ENCODE measurements at places on chromosomes 16 and 17.
A peak's percentile ranks its signal among the peaks of the same experiment; 100 is the strongest.

- no peak for DNase-seq
These were observed 772 bp downstream of the NTN1 start for GRCh38 chr17:9021992-9022572.

DNA sequence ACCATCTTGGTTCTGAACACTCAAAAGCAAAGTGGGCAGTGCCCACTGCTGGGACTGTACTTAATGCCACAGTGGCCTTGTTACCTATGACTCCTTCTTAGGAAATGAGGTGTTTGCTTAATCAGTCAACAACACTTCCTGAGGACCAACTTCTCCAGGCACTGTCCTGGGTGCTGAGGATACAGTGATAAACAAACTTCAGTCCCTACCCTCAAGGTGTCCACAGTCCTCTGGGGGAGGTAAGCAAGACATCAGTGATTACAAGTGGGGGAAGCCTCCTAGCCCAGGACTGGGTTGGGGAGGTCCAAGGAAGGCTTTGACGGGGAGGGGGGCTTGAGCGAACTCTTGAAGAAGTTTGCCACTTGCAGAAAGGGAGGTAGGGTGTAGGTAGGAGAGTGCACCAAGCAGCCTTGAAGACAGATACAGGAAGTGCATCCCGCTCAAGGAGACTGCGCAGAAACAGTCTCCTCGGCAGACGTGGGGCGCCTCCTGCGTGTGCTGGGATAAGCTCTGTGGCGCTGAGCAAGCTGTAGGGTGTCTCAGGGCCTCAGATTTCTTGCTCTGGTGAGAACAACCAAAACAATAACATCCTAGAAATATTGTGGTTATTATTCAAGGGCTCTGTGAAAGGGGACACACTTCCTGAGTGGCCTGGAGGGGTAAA, 2.6 kb upstream of the ABCC3 start:
- no peak for DNase-seq

DNA sequence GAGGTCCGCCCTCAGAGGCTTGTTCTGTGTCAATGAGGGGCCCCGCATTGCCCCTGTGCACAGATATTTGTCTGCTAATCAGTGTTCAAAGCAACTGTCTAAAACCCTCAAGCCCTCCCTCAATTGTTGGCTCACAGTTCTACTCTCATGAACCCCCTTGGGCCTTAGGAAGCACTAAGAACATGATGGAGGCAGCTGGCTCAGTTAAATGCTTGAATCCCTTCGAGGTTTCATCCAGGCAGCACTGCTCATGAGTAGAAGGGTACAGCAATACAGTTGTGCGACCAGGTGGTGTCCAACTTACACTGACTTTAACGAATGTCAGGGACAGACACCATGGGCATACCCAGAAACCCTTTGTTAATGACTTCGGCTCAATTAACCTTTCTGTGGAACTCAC, 89.2 kb upstream of the WSCD1 start:
- no peak for DNase-seq

- DNase-seq: no peak
These were observed 86.7 kb downstream of the TIMM22 start for GRCh38 chr17:1083451-1084187.

- DNase-seq: no peak
These were observed 32.5 kb downstream of the IST1 start for GRCh38 chr16:71927787-71928186.

DNA sequence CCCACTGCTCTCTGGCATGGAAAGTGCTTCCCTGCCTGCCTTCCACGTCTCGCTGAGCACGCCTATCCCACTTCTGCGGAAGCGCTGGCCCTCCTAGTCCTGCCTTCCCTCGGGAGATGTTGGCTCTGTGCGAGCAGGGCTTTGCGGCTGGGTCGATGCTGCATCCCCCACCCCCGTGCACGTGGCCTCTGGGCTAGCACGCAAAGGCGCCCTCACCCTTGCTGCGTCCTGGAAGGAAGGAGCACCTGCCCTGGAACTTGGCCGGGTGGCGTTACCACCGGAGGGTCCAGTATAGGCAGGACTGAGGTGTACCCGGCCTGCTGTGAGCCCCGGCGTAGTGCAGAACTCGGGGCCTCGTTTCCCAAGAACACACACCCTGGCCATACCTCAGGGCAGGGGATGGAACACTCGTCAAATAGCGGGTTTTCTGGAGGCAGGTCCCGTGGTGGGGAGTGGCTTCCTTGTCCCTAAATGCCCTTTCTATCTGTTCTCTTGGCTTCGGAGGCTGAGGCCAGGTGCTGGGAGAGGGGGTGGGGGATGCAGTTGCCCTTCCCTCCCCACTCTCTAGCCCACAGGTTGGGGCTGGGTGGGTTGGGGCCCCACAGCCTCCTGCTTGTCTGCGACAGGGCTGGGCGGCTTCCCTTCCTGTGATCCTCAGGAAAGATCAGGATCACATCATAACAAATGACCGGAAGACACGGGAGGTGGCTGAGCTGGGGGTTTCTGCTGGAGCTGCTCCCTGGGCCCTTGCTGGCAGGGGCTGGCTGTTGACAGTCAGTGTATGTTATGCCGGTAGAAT, 17.4 kb downstream of the BAIAP2 start:
- DNase-seq: no peak

DNA sequence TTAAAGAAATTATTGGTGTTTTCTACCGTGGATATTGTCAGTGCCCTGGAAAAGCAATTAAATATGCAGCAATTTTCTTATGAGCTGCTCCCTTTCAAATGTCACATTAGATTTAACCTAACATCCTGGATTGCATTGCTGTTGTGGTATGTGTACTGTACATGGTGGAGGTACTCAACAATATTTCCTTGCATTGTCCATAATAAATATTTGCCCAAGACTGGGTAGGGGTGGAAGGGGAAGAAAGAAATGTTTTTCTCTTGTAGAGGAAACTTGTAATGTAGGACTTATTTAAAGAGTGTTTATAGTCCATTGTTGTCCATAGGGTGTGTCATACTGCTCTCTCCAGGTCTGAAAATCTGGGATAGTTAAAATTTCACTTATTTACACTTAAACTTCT, 346.2 kb upstream of the TBX2 start:
- no peak for DNase-seq

DNA sequence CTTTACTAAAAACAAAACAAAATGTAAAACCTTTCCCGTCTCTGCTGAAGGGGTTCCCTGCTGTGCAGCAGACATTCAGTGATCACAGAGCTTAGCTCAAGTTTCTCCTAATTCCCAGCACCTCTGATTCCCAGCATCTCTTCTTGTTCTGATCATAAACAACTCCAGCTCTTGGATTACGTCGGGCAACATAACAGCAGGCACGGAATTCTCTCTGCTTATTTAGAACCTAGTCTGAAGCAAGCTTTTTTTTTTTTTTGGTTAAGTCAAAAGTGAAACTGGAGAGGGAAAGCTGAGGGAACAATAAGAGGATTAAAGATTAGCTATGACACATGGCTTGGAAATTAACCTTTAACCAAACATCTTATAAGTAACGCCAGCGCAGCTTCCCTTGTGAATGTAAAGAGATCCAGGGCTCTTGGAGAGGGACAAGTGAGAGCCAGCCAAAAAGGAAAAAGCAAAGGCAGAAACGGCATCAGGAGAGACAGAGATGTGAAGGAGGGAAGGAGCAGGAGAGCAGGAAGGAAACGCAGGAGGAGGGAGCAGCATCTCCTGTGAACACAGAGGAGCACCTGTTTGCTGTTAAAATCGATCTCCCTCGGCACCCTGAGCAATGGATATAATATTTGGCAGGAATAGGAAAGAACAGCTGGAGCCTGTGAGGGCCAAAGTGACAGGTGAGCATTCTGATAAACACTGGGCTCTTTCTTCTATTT, at the start of gene BCO1:
Gene BCO1, plus strand, starts transcription at position 394 of the 716 bp plus-strand sequence. Its CDS starts 220 bp downstream, at position 614.
- DNase-seq: no peak

DNA sequence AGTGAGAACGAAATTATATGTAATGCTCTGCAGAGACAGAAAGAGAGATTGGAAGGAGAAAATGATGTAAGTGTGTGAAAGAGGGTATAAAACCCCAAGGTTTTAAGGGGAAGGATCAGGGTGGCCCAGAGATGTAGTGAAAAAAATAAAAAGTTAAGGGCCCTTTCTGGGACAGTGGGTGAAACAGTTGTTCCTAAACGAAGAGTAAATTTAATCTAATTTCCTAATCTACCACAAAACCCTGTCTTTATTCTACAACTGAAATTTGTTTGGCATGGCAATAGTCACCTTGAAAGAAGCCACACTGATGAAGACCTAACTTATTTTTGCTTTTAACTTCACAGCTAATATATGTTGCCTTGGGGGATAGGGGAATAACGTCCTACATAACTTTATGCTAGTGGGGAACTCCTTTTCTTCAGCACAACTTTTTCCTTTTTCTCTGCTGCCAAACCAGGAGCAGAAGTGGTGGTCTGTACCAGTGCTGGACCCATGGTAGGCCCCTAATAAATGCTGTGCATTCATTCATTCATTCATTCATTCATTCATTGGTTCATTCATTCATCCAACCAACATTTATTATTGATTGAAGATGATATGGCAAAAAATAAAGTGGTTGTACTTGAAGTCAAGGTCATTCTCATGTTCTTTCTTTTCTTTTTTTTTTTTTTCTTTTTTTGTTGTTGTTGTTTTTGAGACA, 25.4 kb downstream of the CALCOCO2 start:
- no peak for DNase-seq

- DNase-seq: no peak
These were observed 27.4 kb downstream of the IL21R start for GRCh38 chr16:27429330-27429871.

GRCh38 chr17:182050-182751, 751 bp upstream of the DOC2B start:
- no peak for DNase-seq

DNA sequence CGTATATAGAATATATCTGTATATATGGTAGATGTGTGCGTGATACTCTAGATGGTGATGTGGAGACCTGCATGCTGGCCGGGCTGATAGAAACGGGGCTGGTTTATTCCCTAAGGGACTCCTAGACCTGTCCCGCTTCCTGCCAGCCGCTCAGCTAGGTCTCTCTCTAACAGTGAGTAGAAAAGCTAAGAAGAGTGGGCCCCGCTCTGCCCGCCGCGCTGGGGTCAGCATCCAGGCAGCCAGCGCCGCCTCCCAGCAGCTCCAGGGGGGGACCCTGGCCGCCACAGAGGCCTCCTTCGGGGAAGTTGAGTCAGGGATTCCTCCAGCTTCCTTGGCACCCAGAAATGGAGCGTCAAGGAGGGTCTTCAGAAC, 9.4 kb downstream of the CYGB start:
- no peak for DNase-seq

- no peak for DNase-seq
These were observed 42.2 kb downstream of the RBFOX3 start for GRCh38 chr17:79568661-79569060.

- DNase-seq: no peak
These were observed 73.0 kb upstream of the DNAH17 start for GRCh38 chr17:78650093-78650715.

DNA sequence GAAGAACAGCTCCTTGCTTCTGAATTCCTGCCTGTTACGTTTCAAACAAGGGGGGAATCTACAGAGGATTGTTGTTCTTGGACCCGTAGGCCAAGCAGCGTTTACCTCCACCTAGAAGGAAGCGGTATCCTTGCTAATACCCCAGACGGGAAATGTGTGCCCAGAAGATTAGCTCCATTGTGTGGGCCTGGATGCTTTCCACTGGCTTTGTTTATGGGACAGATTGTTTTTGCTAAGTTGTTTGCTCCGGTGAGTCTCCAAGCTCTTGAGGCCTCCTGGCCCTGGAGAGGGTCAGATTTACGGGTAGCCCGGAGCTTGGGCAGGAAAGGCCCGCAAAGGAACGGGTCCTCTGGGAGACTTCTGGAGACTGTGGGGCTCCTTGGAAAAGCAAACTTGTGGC, 28.4 kb upstream of the MRTFB start:
- no peak for DNase-seq

DNA sequence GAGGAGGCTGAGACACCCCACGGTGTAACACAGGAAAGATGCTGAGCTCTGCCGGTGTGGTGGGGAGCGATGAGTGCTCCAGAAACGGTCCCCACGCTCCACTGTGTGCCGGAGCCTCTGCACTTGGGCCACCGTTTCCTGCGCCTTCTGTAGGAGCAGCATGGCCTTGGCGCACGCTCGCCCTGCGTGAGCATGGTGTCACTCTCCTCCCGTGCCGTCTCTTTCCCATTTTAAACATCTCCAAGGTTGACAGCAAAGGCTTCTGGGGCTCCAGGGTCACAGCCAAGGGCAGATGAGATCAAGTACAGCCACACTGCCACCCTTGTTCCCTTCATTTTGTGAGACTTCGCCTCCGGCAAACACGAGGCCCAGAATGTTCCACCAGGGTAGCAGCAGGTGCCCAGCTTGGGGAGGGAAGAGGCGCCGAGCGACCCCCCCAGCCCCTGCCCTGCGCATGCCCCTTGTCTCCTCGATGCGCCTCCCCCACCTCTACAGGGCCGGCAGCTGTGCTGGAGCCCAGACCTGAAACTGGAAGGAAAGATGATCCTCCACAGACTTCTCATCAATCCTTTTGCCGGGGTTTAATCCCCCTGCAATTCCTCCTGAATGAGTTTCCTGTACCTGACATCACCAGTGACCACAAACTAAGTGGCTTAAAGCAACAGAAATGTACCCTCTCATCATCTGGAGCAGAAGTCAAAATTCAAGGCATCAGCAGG, 19.9 kb upstream of the OSGIN1 start:
- no peak for DNase-seq

- no peak for DNase-seq
These were observed 43.2 kb downstream of the CUEDC1 start for GRCh38 chr17:57911834-57912673.

DNA sequence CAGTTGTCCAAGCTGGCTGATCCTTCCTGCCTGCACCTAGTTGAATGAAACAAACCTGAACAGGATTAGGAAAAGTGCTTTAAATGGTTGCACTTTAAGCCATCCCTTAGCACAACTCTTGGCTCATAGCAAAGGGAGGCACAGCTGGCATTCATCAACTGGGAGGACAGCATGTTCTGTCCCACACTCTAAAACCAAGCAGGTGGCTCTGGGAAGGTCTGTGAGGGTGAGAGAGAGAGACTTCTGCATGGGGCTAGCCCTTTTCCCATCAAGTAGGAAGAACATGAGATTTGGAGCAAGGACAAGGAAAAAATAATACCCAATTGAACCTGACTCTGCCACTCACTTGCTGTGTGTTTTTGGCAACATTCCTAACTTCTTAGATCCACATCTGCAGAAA, 140.9 kb upstream of the CCL2 start:
- DNase-seq: no peak

- no peak for DNase-seq
These were observed 110.8 kb downstream of the CDYL2 start for GRCh38 chr16:80693553-80693952.

DNA sequence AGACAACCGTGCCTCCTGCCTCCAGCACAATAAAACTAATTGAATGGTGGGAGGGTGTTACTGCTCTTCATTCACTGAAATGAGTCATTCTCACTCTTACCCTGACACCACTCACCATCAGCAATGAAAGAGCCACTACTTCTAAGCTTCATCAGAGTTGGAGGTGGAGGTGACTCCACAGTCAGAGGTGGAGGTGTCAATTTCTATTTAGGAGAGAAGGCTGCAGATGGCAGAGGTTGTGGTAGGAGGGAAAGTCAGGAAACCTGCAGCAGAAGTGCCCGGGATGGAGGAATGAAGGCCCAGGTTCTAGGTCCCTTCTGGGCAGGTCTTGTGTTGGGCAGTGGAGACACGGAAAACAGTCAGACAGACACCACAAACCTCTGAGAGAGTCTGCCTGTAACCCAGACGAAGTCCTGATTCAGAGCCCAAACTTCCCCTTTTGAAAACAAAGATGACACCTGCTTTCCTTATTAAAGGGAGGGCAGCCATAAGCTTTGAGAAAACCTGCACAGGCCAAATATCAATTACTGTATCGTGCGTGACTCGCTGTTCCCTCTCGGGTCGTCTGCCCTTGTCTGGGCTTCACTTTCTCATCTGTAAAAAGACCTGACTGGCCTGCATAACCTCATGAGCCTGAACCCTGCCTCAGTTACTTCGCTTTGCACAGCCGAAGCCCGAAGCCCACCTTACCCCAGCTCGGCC, 668 bp downstream of the ATPAF2 start:
- peak; percentile 44 for DNase-seq

GRCh38 chr17:80354336-80354735, 60.6 kb upstream of the ENDOV start:
- DNase-seq: no peak

Data from memory B cell (primary cell).